Cerebellar cortex (tissue), 1 donor: ENCODE measurements at places on chromosomes 7 and 10.

DNA sequence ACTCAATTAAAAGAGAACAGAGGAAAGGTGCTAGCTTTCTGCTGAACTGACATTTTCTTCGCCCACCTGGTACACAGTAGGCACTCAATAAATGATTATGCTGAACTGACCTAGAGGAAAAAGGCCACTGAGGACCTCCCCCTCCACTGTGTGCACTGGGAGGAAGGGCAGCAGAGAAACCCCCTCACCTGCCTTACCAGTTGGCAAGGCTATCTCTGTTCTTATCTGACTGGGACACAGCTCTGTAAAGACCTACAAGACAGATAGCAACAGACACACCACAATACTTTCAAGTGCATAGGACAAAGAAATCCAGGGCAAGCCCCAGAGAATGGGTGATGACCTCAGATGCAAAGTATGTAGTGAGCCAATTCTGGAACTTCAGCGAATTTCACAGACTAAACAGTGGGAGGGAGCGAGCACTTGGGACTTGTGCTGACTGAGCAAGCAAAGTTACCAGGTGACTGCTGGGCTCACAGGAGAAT lies 30.4 kb downstream of the PDLIM1 start:
- no peak for DNase-seq

DNA sequence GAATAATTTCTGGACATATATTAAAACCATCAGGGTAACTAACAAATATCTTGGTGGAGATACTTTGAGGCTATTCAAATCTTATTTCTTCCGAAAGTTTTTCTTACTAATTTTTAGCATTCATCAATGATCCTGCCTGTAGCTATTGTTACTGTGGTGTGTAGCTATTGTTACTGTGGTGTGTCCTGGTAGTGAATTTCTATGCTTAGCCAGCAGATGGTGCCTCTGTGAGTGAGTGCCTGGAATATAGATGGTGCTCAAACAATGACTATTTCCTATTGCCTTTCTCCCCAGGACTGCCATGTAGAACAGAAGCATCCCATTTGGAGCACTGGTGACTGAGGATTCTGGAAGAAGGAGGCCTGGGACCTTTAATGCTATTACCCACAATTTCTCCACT lies 245.7 kb downstream of the CCSER2 start:
- DNase-seq, result no peak

DNA sequence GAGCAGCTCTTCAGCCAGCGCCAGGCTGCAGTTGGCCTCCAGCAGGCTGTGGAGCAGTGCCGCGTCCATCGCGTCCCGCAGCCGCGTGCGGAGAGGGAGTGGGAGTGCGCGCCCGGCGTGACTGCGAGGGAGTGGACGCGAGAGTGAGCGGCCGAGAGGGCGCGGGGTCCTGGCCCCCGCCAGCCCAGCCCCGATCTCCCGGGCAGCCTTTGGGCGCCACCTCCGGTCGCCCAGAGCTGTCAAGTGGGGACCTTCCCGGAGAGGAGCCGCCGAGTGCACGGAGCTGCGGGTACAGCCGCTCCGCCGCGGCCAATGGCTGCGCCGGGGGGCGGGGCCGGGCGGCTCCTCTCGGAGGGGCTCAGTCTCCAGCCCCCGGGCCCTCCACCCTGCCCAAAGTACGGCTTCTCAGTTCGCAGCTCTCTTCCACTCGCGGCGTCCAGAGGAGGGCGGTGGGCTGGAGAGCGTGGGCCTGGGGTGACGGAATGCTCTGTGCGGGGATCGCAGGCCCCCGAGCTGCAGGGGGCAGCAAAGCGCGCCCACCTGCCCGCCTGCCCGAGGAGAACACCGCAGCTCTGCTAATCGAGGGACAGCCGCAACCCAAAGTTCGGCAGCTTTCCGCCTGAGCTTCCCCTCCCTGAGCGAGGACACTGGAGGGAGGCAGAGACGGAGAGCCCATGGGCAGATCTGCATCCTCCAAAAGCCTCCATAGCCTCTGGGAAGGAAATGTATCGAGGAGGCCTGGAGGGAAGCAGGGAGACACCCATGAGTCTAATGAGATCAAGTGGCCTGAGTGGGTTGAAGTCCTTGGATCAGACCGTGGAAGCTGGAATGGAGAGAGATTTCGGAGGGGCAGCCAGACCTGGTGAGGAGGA lies at the start of gene CRHR2:
Gene CRHR2, minus strand, starts transcription at position 245 of the 872 bp plus-strand sequence. Its CDS starts 176 bp downstream, at position 69.
- no peak for DNase-seq

GRCh38 chr10:124425227-124425962 lies 6.7 kb upstream of the OAT start:
- DNase-seq, result no peak

DNA sequence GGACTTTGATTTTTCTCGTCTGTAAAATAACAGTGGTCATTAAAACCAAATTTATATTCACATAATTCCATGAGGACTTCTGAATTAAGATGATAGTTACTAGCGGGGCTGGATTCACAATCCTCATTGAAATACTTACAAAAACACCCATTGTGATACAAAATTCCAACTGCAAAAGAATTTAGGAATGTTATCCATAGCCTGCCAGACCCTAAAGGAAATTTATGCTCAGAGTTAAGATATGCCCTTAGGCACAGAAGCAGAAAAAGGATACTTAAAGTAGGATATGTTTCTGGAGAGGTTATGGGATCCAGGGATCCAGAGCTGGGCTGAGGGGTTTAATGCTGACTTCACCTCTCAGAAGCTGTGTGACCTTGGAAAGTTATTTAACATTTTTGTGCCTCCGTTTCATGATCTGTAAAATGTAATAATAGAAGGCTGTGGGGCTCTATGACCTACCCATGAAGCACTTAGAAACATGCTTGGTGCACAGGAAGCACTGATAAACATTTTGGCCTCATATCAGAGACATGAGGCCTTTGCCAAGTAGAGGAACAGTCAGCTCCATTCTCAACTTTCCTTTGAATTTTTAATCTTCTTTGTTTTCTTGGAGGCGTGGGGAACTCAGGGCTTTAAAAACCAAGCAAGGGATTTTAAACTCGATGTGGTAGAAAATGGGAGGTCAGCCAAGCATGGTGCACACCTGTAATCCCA lies 744.7 kb downstream of the KCNMA1 start:
- no peak for DNase-seq

DNA sequence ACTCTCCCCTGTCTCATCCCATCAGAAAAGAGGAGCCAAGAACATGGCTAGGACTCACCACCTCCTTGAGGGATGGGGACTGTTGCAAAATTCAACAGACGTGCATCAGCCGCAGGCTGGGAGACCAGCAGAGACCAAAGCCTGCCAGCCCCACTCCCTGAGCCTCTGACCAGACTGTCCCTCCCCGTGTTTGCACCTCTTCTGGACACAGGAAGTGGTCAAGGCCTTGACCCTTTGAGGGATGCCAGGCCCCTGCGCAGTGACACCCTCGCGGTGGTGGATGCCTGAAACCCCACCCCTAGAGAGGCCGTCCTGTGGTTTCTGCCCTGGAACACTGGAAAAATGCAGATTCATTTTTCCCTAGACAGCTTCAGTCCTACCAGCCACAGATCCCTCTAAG lies 128.4 kb upstream of the TCF7L2 start:
- no peak for DNase-seq

GRCh38 chr7:143381427-143382125 lies 431 bp downstream of the ZYX start:
- no peak for DNase-seq

- DNase-seq, result peak; percentile 9
Measured at GRCh38 chr7:136868496-136869000, at the start of gene CHRM2. TSS of gene CHRM2 (plus strand) at chr7:136868652. CDS start at chr7:137014866, 146,214 bp downstream.

GRCh38 chr10:34373211-34373610 lies 441.9 kb downstream of the PARD3 start:
- DNase-seq, result no peak

- DNase-seq, result peak; percentile 67
Measured at GRCh38 chr10:34994565-34995142, 95.5 kb downstream of the CUL2 start.

DNA sequence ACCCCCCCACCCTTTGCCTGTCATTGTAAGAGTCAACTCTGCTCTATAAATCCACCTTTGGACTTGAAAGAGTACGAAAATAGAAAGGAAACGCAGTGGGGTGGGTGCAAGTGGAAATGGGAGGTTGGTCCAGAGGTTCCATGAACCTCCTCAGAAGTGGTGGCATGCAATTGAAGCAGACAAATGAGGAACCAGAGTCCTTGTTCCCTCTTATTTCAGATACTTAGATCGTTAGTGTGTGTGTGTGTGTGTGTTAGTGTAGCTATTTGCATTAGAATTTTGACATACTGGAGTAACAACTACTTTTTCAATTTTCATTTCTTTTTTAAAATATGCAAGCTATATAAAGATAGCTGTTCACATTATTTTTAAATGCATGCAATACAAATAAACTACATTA lies 18.1 kb upstream of the TFAM start:
- DNase-seq, result no peak
